ENCODE measurements at places on chromosomes 1 and 21.

DNA sequence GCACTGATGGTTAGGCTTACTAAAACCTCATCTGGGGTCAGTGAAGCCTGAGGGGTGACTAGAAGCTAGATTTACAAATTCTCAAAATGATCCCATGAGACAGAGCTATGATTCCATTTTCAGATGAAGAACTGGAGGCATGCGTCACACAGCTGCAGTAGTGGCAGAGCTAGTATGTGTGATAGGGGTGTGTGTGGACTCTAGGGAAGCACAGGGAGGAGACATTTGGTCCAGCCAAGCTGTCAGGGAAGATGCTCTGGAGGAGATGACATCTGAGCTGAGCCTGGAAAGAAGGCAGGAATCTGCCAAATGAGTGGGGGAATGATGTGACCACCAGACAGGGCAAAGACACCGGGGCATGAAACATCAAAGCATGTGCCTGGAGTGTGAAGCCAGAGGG lies 12.0 kb upstream of the KCND3 start:
- no peak for DNase-seq

GRCh38 chr1:160410406-160411005 lies 10.1 kb downstream of the VANGL2 start:
- DNase-seq: no peak

GRCh38 chr1:155993595-155993994 lies 15.2 kb upstream of the ARHGEF2 start:
- DNase-seq: no peak

- no peak for DNase-seq
Measured at GRCh38 chr1:30788580-30789387, 31.2 kb upstream of the LAPTM5 start.

DNA sequence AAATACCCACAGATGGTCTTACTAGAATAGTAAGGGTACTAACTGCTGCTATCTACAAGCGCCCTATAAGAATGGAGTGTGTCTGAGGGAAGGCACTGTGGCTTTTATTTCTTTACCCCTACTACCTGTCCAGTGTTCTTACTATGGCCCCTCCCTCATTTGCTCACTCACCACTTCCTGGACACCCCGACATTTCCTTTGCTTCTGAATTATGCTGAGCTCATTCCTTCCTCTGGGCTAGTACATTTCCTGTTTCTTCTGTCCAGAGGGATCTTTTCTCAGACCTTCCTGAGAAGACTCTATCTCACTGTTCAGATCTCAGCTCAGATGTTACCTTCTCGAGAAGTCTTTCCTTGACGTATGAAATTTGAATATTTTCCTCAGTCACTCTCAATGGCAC lies 192.1 kb upstream of the DAB1 start:
- DNase-seq: no peak

DNA sequence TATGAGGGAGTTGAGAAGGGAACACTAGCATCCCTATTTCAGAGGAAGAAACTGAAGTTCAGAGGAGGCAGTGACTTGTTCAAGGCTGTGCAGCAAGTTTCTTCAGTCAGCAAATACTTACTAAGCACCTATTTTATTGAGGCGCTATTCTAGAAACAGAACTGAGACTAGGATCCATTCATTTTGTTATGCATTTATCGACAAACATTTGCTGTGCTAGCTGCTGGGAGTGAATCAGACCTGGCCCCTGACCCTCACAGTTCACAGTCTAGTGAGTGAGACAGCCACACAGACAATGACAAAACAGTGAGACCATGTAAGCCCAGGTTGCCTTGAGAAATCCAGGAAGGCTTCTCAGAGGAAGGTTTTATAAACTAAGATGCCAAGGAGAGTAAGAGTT lies 28.2 kb downstream of the TRIM62 start:
- no peak for DNase-seq

DNA sequence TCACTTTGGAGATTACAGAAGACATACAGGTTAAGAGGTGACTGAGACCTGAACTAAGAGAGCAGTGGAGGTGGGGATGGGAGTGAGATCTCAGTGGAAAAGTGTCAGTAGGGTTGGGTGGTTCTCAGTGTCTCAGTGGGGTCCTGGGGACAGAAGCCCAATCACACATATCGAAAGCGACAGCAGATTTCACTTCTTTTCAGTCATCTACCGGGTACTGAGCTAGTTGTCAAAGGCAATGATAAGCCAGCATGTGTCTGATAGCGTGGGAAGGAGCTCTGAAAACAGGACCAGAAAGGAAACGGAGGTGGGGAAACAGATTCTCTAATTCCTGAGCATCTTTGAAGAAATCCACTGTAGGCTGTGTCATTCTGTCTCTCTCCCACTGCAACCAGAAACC lies 59.5 kb downstream of the RHOU start:
- DNase-seq: no peak

DNA sequence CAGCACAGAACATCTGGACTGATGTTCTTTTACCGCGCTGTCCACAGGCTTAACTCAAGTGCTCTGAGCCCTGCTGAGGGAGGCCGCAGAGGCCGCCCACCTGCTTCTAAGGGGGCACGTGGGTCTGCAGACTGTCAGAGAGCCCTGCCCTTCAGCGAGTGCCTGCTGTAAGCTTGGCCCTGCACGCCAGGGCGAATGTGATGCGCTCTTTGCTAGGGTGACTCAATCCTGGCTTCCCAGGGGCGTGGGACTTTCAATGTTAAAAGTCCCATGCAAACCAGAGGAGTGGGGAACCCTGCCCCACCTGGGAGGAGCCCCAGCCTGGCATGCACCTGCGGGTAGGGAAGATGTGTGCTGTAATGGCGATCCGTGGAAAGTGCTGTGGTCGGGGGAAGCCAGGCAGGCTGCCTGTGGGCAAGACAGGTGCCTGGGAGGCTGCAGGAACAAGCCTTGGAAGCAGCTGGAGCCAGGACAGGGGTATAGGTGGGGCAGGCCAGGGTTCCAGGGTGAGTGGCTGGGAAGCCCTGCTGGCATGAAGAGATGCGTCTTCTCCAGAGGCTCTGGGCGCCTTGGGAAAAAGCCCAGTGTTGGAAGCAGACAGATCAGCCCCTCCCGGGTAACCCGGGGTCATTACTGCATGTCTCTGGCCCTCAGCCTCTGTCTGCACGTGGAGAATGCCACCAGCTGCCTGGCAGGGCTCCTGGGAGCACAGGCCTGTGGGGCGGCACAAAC lies 594 bp upstream of the PANK4 start:
- DNase-seq: no peak

DNA sequence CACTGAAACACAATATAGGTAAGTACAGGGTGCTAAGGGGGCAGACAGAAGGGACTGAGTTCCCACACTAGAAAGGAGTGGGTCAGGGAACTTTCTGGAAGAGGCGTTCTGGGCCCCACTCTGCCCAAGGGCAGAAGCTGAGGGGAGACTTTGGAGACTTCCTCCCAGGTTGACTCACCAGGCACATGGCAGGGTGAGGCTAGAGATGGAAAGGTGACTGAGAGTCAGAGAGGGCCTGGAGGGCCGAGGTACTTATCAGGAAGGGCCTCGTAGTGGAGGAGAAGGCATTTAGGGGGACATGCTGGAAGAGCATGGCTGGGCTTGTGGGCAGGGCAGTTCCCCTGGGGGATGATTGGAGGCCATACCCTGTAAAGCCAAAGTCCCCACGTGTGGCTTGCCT lies 159.9 kb upstream of the JUN start:
- no peak for DNase-seq

GRCh38 chr1:195202241-195202640 lies 1406.0 kb downstream of the KCNT2 start:
- DNase-seq: no peak

DNA sequence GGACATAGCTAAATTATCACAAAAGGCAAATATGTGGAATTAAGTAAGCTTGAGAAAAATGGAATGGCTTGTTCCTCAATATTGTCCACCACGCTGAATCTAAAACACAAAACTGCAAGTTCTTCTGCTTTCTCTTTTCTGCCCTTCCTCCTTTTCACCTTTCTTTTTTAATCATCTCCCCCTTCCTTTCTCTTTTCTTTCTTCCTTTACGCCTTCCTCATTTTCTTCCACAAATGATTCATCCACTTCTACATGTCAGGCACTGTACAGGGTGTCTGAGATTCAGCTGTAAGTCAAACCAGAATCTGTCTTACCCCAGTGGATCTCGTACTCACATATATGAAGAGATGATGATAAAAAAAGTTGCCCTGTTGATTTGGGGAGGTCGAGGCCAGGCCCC lies 1182.5 kb downstream of the MRPL39 start:
- DNase-seq: no peak

DNA sequence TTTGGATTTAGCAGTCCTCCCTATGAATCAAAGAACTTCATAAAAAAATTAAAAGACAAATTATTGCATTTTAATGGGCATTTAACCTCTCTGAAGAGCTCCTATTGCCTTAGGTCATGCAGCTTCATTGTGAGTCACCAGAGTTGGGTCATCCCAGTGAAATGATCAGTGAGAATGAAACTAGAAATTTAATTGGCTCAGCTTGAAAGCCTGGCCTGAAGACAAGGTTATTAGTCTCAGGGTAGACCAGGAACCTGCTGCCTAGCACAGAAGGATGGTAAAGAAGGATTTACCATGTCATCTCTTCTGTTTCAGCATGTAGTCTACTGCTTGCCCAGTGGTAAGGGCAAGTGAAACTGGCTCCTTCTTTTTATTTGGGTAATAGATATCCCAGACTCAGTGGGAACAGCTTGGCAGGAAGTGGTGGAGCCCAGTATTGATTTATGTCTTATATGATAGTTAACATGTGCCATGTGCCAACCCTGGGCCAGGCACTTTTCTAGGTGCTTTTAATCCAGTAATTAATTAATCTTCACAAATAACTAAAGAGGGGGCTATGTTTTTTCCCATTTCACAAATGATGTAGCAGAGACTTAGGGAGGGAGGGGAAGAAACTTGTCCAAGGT lies 23.6 kb downstream of the LAMC2 start:
- no peak for DNase-seq

- DNase-seq: no peak
Measured at GRCh38 chr1:48261881-48262400, 39.4 kb downstream of the SLC5A9 start.

GRCh38 chr1:19835578-19835977 lies 20.5 kb upstream of the RNF186 start:
- DNase-seq: no peak

- DNase-seq: no peak
Measured at GRCh38 chr1:29282924-29283803, 46.8 kb downstream of the PTPRU start.

DNA sequence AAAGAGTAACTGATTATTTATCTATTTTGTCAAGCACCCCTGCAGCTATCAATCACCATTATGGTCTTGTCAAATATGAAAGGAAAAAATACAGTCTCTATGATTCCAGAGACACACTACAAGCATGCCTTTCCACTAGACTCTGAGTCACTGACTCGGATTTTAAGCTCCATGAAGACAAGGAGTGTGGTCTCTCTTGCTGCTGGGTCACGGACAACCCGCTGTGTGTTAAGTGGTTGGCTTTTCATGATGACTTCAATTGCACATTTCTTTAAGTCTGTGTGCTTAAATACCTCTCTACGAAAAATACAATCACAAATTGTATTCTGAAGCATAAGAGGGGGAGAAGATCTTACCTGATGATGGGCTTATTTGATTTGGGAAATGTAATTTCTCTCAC lies 14.0 kb upstream of the GNG4 start:
- DNase-seq: no peak
